ENCODE measurements at places on chromosomes 11 and 22. TPM values are rescaled to one million over a fixed set of nuclear protein-coding genes. Genes with fewer than 3 reads are reported as not detected.
A peak's percentile ranks its signal among the peaks of the same experiment; 100 is the strongest.

The OSBPL5 gene
- 13.3 TPM for total RNA-seq

The PATE2 gene
- total RNA-seq = not detected

The MPZL2 gene
- 22.4 TPM for total RNA-seq

DNA sequence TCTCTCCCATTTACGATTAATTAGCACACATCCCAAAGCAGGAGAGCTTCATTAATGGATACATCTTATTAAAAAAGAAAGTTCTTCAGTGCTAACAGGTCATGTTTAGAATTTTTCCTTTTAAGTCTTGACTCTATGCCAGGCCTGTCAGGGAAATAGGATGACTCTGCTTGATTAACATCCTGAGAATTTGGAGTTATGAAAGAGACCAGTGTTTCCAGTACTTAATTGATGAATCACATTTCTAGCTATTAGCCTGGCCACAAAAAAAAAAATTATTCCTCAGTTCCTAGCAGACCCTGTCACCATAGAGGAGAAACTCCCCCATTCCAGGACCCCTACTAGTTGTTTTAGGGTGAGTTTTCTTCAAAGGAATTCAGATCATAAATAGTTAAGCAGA lies 23.6 kb upstream of the ME3 start:
- no peak for DNase-seq
- no peak overlapping the region for H3K27ac ChIP-seq
- no peak overlapping the region for H3K4me3 ChIP-seq
- peaks cover 57% of the 10 kb centered on the region for H3K27me3 ChIP-seq

DNA sequence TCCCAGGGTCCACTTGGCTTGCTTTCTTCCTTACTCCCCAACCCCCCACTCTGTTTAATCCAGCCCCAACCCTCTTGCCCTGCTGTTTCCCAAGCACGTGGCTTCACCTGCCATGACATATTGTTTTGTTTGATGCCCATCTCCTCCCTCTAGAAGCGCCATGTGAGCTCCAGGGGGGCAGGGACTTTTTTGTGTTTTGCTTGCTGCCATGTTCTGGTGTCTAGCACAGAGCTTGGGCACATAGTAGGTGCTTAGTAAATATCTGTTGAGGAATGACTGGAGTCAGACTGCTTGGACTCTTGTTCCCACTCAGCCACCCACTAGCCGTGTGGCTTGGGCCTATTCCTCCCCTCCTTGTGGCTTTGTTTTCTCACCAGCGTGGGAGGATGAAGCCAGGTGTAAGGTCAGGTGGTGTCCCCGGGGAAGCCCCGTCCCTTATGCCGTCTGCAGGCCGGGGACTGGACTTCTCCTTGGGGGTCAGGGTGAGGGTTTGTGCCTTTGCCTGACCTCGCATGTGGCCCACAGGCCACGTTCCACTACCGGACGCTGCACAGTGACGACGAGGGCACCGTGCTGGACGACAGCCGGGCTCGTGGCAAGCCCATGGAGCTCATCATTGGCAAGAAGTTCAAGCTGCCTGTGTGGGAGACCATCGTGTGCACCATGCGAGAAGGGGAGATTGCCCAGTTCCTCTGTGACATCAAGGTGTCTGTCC lies 3.8 kb downstream of the AIP start:
- H3K4me3 ChIP-seq = no peak overlapping the region
- peaks cover 9% of the 10 kb centered on the region for H3K4me1 ChIP-seq
- H3K27me3 ChIP-seq = no peaks in the 10 kb centered on the region
- no peak overlapping the region for H3K27ac ChIP-seq

DNA sequence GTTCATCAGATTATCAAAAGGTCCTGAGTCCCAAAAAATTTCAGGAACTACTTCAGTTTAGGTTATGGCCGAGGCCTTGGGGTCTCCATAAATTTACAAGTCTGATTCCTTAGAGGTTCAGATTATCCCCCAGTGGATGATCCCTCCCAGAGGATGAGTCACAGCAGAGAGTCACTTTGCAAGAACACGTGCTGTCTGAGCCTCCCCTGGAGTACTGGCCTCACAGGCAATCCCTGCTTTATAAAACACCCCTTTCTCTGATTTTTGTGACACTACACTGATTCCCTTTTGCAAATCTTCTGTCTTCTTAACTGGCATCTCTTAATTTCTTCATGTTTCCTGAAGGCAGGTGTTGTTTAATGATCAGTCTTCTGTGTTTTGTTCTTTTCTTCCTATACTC lies 45.3 kb downstream of the CCDC34 start:
- peaks cover 7% of the 10 kb centered on the region for H3K4me1 ChIP-seq
- no peaks in the 10 kb centered on the region for H3K27me3 ChIP-seq
- no peak overlapping the region for H3K4me3 ChIP-seq
- peaks cover 16% of the 10 kb centered on the region for H3K36me3 ChIP-seq

DNA sequence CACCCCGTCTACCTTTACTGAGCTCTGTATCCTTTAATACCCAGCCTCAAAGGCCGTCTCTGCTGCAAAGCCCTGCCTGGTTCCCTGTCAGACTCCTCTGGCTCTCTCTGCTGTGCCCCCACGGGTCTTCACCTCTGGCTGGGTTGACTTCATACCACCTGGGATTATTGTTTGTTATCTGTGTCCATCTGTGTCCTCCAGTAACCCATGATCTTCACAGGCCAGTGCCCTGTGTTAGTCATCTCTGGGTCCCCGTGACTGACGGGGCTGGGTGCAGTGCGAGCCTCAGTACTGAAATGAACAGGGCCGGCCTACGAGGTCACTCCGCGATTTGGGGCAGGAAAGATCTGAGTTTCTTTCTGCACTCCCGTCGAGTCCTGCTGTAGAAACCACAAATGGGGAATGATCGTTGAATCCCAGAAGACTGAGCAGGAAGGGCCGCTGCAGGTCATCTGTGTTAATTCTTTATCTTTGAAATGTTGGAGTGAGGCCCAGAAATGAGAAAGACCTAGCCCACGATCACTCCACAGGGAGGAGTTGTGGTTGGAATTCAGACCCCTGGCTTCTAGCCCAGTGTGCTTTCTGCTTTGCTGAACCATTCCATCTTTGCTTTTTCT lies 12.3 kb upstream of the TUB start:
- H3K27me3 ChIP-seq = peaks cover 50% of the 10 kb centered on the region
- H3K36me3 ChIP-seq = no peaks in the 10 kb centered on the region
- no peak overlapping the region for H3K27ac ChIP-seq
- no peaks in the 10 kb centered on the region for H3K4me1 ChIP-seq

DNA sequence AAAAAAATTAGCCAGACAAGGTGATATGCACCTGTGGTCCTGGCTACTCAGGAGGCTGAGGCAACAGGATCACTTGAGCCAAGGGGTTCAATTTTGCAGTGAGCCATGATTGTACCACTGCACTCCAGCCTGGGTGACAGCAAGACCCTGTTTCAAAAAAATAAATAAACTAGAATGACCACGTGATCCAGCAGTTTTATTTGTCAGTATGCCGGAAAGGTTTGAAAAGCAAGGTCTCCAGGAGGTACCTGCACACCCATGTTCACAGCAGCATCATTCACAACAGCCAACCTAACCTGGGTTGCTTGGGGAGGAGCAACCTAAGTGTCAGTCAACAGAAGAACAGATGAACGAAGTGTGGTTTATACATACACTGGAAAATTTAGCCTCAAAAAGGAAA lies 78.7 kb upstream of the SEPTIN5 start:
- H3K36me3 ChIP-seq = no peaks in the 10 kb centered on the region
- no peak overlapping the region for H3K4me3 ChIP-seq
- H3K27ac ChIP-seq = no peak overlapping the region
- no peak for DNase-seq
- H3K27me3 ChIP-seq = peaks cover 16% of the 10 kb centered on the region
- no peaks in the 10 kb centered on the region for H3K4me1 ChIP-seq

GRCh38 chr11:35683728-35684339 lies 21.3 kb downstream of the TRIM44 start:
- no peak overlapping the region for H3K27ac ChIP-seq
- DNase-seq = no peak
- peaks cover 16% of the 10 kb centered on the region for H3K36me3 ChIP-seq
- peaks cover 16% of the 10 kb centered on the region for H3K4me1 ChIP-seq
- no peak overlapping the region for H3K4me3 ChIP-seq
- no peaks in the 10 kb centered on the region for H3K27me3 ChIP-seq

DNA sequence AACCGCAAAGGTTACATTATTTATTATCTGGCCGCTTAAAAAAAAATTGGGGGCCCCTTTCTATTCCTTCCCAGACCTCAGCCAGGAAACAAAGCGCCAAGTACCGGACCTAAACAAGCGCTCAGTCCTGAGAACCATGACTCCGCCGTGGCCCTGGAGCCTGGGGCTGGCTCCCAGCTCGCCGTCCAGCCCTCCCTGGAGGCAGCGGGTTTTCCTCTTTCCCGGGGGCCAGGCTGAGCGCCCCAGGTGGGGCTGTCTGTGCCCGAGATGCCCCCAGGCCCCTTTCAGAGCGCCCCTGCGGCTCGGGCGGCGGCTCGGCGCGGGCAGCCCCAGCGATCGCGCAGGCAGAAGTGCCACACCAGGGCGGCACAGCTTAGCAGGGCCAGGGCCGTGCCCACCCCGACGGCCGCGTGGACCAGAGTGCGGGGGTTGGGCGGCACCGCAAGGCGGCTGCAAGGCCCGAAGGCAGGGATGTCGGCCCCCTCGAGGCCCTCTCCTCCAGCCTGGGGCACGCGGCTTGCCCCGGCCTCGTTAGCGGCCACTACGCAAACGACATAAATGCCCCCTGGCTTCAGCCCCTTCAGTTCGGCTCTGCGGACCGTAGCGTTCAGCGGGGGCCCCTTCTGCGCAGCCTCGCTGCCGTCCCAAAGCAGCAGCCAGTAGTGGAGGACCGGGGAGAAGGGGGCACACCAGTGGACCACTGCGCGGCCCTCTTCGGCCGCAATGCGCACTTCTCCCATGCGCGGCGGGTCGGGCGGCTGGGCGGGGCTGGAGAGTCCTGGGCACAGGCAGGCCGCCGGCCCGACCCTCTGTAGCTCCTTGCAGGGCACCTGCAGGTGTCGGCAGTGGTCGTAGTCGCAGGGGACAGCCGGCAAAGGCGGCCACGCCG lies 1.6 kb downstream of the LRRN4CL start:
- no peak overlapping the region for H3K27ac ChIP-seq
- peaks cover 6% of the 10 kb centered on the region for H3K36me3 ChIP-seq
- no peak overlapping the region for H3K4me3 ChIP-seq
- no peaks in the 10 kb centered on the region for H3K27me3 ChIP-seq
- no peak for DNase-seq
- H3K4me1 ChIP-seq = no peaks in the 10 kb centered on the region

DNA sequence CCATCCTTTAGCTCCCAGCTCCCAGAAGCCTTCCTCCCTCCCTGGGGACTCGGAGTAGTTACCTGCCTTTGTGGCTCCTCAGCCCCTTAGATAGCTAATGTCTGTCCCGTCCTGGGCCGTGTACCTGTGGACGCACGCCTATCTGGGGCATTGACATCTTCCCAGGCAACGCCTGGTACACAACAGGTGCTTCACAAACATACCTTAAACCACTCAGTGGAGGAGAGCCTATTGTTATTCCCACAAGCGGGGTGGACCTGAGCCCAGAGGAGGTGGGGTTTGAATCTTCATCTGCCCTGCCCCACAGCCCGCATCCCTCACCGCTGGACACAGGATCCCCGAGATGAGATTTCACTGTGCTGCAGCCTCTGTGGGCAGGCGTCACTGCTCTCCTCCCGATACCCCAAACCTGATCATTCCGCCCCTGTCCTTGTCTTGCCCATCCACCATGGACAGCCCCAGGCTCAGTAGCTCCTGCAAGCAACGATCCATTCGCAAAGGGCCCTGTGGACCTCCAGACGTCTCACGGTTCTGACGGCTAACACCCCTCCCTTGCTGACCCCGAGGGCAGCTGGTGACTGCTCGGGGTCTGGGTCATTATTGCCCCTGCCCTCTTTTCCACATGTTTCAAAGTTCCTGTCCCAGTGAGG lies 73.8 kb upstream of the SHISAL1 start:
- H3K36me3 ChIP-seq = no peaks in the 10 kb centered on the region
- peak overlapping the region; percentile 34 for H3K27ac ChIP-seq
- no peak for DNase-seq

DNA sequence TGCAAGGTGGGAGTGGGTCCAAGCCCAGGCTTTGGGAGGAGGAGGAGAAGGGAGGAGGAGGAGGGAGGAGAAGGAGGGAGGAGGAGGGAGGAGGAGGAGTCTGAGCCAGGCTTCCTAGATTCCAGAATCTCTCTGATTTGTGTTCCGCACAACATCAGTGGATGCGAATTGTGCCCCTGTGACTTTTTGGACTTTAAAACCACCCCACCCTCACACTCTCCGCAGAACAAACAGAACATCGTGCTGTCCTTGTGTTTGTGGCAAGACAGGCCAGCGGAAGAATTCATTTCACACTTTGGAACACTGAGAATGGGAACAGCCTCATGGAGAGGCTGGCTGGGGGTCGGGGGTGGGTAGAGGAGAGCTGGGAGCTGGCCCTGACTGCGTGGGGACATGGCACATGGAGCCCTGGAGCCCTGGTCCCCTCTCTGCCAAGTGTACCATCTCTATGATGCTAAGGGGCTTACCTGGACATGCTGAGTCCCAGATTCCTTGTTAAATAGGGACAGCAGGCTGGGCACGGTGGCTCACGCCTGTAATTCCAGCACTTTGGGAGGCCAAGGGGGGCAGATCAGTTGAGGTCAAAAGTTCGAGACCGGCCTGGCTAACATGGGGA lies 16.4 kb upstream of the SHANK2 start:
- H3K4me1 ChIP-seq = peaks cover 24% of the 10 kb centered on the region
- no peak for DNase-seq
- no peaks in the 10 kb centered on the region for H3K36me3 ChIP-seq
